ENCODE measurements at places on chromosomes 2 and 18.

DNA sequence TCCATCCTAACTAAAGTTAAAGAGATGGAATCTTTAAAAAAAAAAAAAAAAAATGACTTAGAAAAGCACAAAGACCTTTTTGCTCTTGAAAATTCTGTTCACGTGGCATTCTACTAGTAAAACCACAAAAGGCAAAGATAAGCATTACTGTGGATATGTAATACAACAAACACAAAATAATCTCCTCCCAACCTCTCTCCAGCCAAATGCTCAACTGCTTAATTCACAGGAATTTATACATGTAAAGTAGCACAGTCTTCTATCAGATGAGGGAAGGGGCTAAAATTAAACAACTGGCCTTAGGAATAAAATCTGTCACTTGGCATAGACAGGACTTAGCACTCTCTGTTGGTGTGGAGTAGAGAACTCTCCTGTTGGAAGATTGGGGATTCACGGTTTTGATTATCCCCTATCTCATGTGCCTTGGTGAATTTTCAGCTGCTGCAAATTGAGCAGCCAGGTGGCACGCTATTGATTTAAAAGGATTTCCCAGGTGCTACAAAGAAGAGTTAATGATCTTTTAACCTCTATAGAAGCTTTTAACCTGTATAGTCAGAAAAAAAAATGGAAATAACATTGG, 57.4 kb downstream of the ATIC start:
- no peak for DNase-seq

DNA sequence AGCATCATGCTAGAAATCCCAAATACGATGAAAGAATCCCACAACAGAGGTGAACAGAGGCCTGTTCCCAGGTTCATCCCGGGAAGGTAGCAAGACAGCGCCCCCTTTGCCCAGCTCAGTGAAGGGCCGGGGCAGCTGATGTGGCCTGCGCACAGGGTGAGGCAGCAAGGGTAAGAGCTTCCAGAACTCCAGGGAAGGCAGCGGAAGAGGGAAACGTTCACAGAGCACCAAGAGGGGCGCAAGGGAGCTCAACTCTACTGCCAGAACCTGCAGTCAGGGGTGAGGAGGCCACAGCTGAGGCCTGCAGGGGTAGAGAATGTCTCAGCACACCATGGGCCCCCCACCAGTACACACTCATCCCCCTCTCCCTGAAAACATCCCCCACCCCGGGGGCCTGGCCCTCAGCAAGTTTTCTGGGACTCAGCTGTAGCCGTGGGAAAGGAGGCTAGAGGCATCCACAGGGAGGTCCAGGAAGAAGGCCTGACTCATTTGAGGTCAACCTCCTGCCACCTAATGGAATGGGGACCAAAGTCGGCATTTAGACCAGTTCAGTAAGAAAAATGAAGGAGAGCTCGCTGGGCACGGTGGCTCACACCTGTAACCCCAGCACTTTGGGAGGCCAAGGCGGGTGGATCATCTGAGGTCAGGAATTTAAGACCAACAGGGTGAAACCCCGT, 95.6 kb upstream of the ASAP2 start:
- DNase-seq = no peak

GRCh38 chr2:113176696-113177355, 3.1 kb downstream of the PSD4 start:
- DNase-seq = no peak

- no peak for DNase-seq
These were observed 55.4 kb downstream of the FAM171B start for GRCh38 chr2:186749219-186749618.

GRCh38 chr18:68233018-68233417, 481.9 kb downstream of the TMX3 start:
- DNase-seq = no peak

- DNase-seq = no peak
These were observed 113.7 kb upstream of the SRD5A2 start for GRCh38 chr2:31694444-31694843.

DNA sequence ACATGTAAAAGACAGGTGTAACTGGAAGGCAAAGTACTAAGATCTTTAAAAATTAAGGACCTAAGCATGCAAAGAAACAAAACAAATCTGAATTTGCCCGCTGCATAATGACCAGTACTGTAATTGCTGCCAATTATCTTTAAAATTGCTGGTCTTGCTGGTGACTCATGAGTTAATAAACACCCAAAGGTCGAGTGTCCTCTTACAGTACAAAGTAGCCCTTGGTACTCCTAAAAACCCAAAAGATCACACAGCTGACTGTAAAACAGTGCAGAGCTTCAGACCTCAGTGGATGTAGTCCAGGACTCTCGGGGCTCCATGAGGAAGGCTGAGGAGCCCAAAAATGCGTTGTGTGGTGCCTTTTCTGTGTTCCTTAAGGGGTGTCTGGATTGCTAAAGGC, 308.7 kb downstream of the CNTNAP5 start:
- DNase-seq = no peak

DNA sequence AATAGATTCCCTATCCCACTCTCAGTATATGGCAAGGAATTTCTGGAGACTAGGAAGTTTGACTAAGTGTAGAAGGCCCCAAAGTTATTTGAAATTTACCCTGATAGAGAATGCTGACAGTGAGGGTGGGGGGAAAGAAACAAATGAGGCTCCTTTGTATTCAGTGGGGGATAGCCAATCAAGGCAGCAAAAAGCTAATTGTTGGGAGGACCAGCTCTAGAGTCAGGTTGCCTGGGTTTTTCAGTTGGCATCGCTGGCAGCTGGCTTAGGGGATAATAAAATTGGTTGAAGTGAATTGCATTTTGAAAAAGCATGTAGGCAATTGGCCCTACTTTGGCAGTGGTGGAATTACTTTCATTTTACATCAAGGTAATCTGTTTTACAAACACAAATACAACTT, 79.4 kb upstream of the STAM2 start:
- DNase-seq = no peak

GRCh38 chr2:118834440-118834810, 13.0 kb downstream of the EN1 start:
- DNase-seq = no peak

GRCh38 chr2:100524331-100524730, 38.5 kb upstream of the PDCL3 start:
- DNase-seq = no peak

- peak; percentile 35 for DNase-seq
These were observed at the start of gene LDLRAD4 for GRCh38 chr18:13218368-13218991. Gene LDLRAD4 (plus strand): TSS chr18:13218760.

- no peak for DNase-seq
These were observed 149.1 kb downstream of the ATAD2B start for GRCh38 chr2:23777826-23778225.

GRCh38 chr2:43018179-43019024, 208.0 kb downstream of the ZFP36L2 start:
- DNase-seq = no peak

DNA sequence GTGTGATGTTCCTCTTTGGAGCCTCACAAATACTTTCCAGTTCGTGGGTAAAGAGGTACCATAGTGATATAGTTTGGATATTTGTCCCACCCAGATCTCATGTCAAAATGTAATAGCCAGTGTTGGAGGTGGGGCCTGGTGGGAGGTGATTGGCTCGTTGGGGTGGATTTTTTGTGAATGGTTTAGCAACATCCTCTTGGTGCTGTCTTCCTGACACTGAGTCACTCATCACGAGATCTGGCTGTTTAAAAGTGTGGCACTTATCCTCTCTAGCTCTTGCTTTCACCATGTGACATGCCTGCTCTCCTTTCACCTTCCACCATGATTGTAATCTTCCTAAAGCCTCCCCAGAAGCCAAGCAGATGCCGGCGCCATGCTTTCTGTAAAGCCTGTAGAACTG, 3.0 kb upstream of the CCDC93 start:
- DNase-seq = no peak
